ENCODE measurements at places on chromosomes 2 and 18.

GRCh38 chr2:33363325-33364298 is 112.8 kb upstream of the RASGRP3 start:
- no peak for DNase-seq

DNA sequence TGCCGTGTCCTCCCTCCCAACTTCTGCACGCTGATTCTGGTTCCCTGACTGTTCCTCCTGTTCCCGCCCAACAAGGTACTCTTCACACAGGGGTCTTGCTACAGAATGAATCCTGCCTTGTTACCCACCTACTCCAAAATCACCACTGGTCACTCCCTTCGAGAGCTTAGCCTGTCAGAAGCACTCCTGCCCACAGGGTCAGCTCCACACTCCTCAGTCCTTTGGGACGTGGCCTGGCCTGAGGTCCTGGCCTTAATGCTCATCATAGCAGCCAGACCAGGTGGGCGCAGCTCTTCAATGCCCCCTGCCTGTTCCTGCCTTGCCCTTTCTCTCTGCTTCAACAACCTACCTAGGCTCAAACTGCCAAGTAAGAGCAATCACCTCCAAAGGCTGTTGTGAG is 27.8 kb upstream of the ID2 start:
- DNase-seq, result no peak

DNA sequence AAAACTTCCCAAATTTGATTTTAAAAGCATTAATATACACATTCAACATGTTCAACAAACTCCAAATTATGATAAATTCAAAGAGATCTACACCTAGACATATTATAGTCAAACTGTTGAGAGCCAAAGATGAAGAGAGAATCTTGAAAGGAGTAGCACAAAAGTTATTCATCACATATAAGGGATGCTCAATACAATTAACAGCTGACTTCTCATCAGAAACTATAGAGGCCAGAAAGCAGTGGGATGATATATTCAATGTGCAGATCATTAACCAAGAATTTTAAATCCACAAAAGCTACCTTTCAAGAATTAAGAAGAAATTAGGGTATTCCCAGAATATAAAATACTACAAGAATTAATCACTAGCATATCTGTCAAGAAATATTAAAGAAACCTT is 75.4 kb downstream of the LOXHD1 start:
- no peak for DNase-seq

DNA sequence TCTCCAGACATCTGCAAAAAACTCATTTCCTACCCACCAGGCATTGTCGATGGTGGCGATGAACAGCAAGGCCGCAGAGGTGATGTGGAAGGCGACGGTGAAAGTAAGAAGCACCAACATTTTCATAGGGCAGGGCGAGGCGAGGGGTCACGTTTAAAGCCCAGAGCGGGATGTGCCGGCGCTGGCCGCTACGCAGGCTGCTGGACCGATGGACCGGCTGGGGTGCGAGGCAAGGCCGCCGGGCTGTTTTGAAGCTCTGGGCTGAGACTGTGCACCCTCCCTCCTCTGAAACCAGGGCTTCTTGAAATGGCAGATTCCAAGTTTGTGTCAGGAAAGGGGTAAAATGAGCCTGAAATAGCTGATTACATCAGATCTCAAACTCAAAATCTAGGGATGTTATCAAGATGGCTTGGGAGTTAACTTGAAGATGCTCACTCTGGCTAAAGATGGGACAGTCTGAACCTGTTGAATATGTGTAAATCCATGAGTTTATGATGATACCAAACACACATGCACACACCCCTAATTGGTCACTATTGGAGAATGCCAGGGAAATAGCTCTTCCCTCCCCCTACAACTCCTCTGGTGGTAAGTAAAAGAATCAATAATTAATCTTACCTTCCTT is 31.6 kb upstream of the GAREM2 start:
- DNase-seq, result no peak

DNA sequence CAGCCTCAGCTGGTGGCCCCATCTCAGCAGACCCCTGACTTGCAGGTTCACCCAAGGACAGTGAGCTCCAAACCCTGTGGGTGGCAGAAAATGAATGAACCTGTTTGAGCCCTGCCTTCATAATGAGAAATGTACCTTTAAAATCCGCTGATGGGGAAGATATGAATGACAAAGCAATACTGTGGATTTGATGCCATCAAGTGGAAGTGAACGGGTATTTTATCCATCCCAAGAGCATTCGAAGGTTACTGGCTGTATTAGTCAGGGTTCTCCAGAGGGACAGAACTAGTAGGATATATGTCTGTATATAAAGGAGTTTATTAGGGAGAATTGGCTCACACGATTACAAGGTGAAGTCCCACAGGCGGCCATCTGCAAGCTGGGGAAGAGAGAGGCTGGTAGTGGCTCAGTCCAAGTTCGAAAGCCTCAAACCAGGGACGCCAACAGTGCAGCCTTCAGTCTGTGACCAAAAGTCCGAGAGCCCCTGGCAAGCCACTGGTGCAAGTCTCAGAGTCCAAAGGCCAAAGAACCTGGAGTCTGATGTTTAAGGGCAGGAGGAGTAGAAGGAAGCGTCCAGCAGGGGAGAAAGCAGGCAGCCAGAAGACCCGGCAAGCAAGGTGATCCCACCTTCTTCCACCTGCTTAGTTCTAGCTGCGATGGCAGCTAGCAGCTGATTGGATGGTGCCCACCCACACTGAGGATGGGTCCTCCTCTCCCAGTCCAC is 32.1 kb downstream of the TOGARAM2 start:
- DNase-seq, result no peak

- DNase-seq, result no peak
Observed at GRCh38 chr2:239236808-239237205, 164.0 kb downstream of the HDAC4 start.
